Activated T-helper 2 cell treated with anti-CD3 and anti-CD28 coated beads, Interferon-gamma antibody, Interleukin-2, Interleukin-4, amounts not matched to agents 10 μg/mL and 5 μg/mL and 100 μg/mL, durations not matched to agents 14 hours and 24 hours and 36 hours (primary cell): ENCODE measurements at places on chromosomes 7 and 10. TPM values are rescaled to one million over a fixed set of nuclear protein-coding genes. Genes with fewer than 3 reads are reported as not detected.

GRCh38 chr7:130490888-130491804 lies 739 bp upstream of the MEST start:
- peak overlapping the region; percentile 71 for H3K4me3 ChIP-seq
- H3K27ac ChIP-seq, result no peak overlapping the region
- DNase-seq, result peak; percentile 14
- H3K4me1 ChIP-seq, result peaks cover 13% of the 10 kb centered on the region

DNA sequence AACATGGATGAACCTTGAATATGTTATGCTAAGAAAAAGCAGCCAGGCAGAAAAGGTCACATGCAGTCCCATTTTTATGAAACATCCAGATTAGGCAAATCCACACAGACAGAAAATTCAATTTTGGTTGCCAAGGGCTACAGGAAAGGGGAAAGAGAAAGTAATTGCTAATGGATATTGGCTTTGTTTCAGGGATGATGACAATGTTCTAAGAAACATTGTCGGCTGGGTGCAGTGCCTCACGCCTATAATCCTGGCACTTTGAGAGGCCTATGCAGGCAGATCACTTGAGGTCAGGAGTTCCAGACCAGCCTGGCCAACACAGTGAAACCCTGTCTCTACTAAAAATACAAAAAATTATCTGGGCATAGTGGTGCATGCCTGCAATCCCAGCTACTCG lies 23.0 kb downstream of the ZNF33B start:
- H3K4me1 ChIP-seq, result peaks cover 5% of the 10 kb centered on the region
- H3K4me3 ChIP-seq, result no peak overlapping the region
- no peak for DNase-seq
- H3K27me3 ChIP-seq, result no peaks in the 10 kb centered on the region

DNA sequence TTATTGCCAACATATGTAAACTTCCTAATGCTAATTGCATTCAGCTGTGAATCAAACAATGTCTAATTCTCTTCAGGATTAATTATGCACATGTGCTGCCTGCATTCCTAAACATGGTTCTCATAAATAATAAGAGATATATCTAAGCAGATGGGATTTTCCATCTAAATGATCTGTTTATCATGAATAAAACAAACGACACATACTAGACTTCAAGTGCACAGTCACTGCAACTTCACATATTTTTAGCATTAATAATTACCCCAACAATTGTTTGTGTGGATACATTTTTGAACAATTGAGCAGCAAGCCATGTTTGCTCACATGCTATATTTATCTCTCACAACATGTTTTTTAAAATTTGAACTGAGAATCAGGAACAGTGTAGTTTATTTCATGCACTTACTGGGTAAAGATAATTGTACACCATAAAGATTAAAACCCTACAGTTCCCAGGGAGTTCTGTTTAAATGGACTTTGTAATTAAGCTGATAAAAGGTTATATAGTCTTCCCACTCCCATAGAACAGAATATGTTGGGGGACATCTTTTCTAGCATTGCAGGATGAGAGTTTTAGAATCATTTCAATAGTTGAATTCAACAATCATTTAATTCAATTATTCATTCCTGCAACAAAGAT lies 378.5 kb downstream of the MDFIC start:
- H3K4me1 ChIP-seq, result no peaks in the 10 kb centered on the region
- no peak overlapping the region for H3K27ac ChIP-seq
- DNase-seq, result no peak
- H3K4me3 ChIP-seq, result no peak overlapping the region
- no peaks in the 10 kb centered on the region for H3K27me3 ChIP-seq
- no peaks in the 10 kb centered on the region for H3K36me3 ChIP-seq

GRCh38 chr7:128763541-128763940 lies 12.1 kb downstream of the OPN1SW start:
- peaks cover 2% of the 10 kb centered on the region for H3K4me1 ChIP-seq
- no peak for DNase-seq
- no peak overlapping the region for H3K27ac ChIP-seq
- peaks cover 57% of the 10 kb centered on the region for H3K36me3 ChIP-seq

DNA sequence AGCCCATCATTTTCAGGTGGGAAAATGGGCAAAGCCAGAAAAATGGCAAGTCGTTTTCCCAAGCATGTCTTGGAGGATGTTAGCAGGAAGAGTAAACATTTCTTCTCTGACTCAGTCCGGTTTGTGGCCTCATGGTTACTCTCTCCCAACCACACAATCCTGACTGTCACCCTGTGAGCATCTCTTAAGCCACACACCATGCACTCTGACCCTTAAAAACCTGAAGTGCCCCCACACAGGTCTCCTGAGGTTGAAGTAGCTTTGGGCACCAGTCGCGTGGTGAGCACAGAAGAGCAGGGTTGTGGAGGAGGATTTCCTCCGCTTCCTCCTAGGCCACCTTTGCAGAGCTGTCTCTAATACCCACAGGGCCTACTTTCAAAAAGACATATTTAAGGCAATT lies 387.3 kb upstream of the NPVF start:
- no peak overlapping the region for H3K27ac ChIP-seq
- no peaks in the 10 kb centered on the region for H3K36me3 ChIP-seq
- DNase-seq, result no peak
- peaks cover 10% of the 10 kb centered on the region for H3K4me1 ChIP-seq
- H3K4me3 ChIP-seq, result no peak overlapping the region
- H3K27me3 ChIP-seq, result peaks cover 3% of the 10 kb centered on the region

DNA sequence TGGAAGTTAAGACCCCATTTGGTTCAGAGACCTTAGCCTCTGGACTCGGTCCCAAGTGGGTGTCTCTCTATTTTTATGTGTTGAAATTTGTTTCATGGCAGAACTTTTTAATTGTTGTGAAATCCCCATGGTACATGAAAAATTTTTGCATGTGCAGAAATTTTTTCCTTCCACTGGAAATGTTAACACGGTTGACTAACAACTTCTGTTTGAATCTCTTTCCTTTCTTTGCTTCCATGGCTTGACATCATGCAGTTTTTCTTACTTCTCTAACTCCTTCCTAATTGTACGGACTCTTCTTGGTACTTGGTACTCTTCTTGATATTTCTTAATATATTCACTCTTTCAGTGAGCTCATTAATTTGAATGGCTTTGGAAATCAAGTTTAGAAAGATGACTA lies 18.3 kb downstream of the MDFIC start:
- no peak overlapping the region for H3K27ac ChIP-seq
- no peaks in the 10 kb centered on the region for H3K27me3 ChIP-seq
- no peak overlapping the region for H3K4me3 ChIP-seq
- peaks cover 76% of the 10 kb centered on the region for H3K36me3 ChIP-seq
- DNase-seq, result no peak
- H3K4me1 ChIP-seq, result peaks cover 53% of the 10 kb centered on the region

GRCh38 chr7:625376-625971 lies 101.0 kb upstream of the DNAAF5 start:
- no peak for DNase-seq
- no peaks in the 10 kb centered on the region for H3K27me3 ChIP-seq
- H3K4me1 ChIP-seq, result peaks cover 4% of the 10 kb centered on the region
- peaks cover 52% of the 10 kb centered on the region for H3K36me3 ChIP-seq
- H3K4me3 ChIP-seq, result no peak overlapping the region
- H3K27ac ChIP-seq, result no peak overlapping the region

DNA sequence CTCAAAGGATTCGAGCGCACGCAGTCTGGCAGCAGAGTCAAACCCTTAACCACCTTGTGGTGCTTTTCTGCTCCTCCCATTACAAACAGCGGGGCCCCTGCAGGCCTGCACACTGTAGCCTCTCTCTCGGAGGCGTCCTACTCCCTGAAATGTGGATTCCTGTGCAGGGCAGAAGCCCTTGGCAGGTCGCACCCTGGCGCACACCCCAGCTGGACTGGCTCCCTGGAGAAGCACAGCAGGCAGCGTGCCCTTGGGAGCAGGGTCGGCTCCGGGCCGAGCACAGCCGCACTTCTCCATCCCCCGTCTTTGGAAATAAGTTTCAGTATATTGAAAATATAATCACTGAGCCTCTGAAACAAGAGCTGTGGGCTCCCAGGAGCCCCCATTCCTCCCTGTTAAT lies 144.1 kb downstream of the C10orf105 start:
- no peaks in the 10 kb centered on the region for H3K36me3 ChIP-seq
- no peaks in the 10 kb centered on the region for H3K4me1 ChIP-seq
- no peak for DNase-seq
- H3K27ac ChIP-seq, result no peak overlapping the region

GRCh38 chr10:123706236-123706635 lies 40.1 kb downstream of the GPR26 start:
- no peaks in the 10 kb centered on the region for H3K4me1 ChIP-seq
- DNase-seq, result no peak
- H3K27me3 ChIP-seq, result peaks cover 2% of the 10 kb centered on the region
- no peaks in the 10 kb centered on the region for H3K36me3 ChIP-seq
- no peak overlapping the region for H3K27ac ChIP-seq

DNA sequence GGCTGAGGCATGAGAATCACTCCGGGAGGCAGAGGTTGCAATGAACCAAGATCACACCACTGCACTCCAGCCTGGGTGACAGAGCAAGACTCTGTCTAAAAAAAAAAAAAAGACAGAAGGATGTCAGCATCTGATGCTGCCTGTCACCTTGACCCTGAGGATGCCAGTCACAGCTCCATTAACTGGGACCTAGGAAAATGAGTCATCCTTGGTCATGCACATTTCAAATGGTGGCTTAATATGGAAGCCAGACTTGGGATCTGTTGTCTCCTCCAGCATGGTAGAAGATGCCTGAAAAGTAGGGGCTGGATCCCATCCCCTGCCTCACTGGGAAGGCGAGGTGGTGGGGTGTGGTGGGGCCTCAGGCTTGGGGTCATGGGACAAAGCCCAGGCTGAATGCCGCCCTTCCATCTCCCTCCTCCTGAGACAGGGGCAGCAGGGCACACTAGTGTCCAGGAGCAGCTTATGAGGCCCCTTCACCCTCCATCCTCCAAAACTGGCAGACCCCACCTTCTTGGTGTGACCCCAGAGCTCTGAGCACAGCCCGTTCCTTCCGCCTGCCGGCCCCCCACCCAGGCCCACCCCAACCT lies 1.3 kb downstream of the NOS3 start:
- H3K27ac ChIP-seq, result no peak overlapping the region
- H3K4me1 ChIP-seq, result peaks cover 17% of the 10 kb centered on the region
- DNase-seq, result no peak
- no peaks in the 10 kb centered on the region for H3K36me3 ChIP-seq
- H3K4me3 ChIP-seq, result no peak overlapping the region

- H3K4me1 ChIP-seq, result peaks cover 53% of the 10 kb centered on the region
- no peak overlapping the region for H3K4me3 ChIP-seq
- peak overlapping the region; percentile 87 for H3K27ac ChIP-seq
- DNase-seq, result no peak
- H3K36me3 ChIP-seq, result peaks cover 3% of the 10 kb centered on the region
- no peaks in the 10 kb centered on the region for H3K27me3 ChIP-seq
These were observed 167.8 kb upstream of the ITGB1 start for GRCh38 chr10:33125522-33126517.

DNA sequence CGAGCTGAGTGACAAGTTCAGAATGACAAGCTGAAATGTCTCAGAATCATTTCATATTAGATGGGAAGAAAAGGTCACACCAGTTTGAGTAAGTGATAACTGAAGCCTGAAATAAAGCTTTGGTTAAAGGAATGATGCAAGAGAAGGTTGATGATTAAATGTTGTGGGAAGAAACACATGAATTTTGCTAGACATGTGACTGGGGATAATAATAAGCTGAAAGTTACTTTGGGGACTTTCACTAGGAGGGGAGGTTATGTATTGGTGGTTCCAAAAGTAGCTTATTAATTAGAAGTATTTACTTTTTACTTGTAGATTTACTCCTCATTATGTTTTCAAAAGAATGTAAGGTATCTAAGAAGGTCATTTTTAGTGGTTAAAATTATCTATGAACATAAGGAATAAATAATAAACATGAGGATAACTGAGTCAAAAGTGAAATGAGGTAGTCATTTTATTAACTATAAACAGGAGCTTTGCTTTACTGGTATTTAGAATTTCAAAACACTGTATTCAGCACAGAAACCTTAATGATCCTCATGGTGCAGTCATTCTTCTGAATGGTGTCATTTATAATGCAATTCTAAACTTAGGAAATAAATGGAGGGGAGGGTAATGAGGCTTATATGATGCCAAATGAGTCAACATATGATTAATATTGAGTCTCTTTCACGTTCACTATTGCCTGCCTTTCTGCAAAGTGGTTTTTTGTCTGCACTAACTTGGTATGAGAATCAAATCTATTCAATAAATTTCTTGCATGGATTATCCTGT lies 63.7 kb downstream of the PRKG1 start:
- no peaks in the 10 kb centered on the region for H3K4me1 ChIP-seq
- H3K36me3 ChIP-seq, result no peaks in the 10 kb centered on the region
- H3K4me3 ChIP-seq, result no peak overlapping the region
- H3K27me3 ChIP-seq, result no peaks in the 10 kb centered on the region

- no peaks in the 10 kb centered on the region for H3K4me1 ChIP-seq
- no peaks in the 10 kb centered on the region for H3K27me3 ChIP-seq
- no peak for DNase-seq
- peaks cover 7% of the 10 kb centered on the region for H3K36me3 ChIP-seq
- H3K4me3 ChIP-seq, result no peak overlapping the region
- H3K27ac ChIP-seq, result no peak overlapping the region
These were observed 52.8 kb downstream of the LMBR1 start for GRCh38 chr7:156840134-156840533.

DNA sequence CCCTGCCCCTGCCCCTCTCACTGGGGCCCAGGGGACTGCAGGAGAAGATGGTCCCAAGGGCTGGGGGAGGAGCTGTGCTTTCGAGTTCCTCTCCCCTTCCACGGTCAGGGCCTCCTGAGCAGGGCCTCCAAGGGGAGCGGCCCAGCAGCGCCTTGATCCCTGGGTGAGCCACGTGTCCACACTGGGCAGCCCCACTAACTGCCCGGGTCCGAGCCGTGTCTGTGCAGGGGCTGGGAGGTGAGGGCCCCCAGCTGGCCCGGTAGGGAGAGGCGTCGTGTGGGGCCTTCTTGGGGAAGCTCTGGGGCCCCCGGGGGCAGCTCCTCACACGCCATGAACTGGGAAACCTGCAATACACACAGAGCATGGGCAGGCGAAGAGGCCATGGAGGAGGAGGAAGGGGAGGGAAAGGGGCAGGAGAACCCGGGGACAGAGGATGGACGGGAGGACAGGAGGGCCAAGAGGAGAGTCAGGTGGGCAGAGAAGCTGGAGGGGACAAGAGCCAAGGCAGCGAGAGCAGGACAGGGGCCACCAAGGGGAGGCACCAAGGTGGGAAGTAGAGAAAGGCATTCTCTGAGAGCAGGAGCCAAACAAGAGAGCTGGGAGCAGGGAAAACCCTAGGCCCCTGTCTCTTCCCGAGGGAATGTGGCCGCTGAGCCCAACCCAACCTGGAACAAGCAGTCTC lies 32.8 kb downstream of the KCNH2 start:
- no peak overlapping the region for H3K4me3 ChIP-seq
- H3K36me3 ChIP-seq, result no peaks in the 10 kb centered on the region
- H3K27ac ChIP-seq, result no peak overlapping the region
- peaks cover 6% of the 10 kb centered on the region for H3K27me3 ChIP-seq

GRCh38 chr7:93178213-93178612 lies 30.0 kb upstream of the SAMD9L start:
- no peaks in the 10 kb centered on the region for H3K4me1 ChIP-seq
- peaks cover 32% of the 10 kb centered on the region for H3K27me3 ChIP-seq
- DNase-seq, result no peak
- no peaks in the 10 kb centered on the region for H3K36me3 ChIP-seq
- no peak overlapping the region for H3K27ac ChIP-seq

GBX1 gene
- not detected in 2 replicates for total RNA-seq

TAS2R5 gene
- total RNA-seq, result 0.60 and 0.62 TPM in 2 replicates

ANKRD30A gene
- not detected in 2 replicates for total RNA-seq

ALDH18A1 gene
- 121 and 127 TPM in 2 replicates for total RNA-seq

PILRA gene
- 12.3 TPM in 2 replicates for total RNA-seq

UPK3B gene
- total RNA-seq, result 1.0 and 1.2 TPM in 2 replicates

BLVRA gene
- total RNA-seq, result 30.9 and 32.2 TPM in 2 replicates

SPDYE6 gene
- total RNA-seq, result not detected in 2 replicates

ACSM6 gene
- total RNA-seq, result not detected in 2 replicates

SPDYE5 gene
- total RNA-seq, result not detected in 2 replicates

ANXA7 gene
- 173 and 174 TPM in 2 replicates for total RNA-seq
